ENCODE measurements at places on chromosomes 2 and 18.

DNA sequence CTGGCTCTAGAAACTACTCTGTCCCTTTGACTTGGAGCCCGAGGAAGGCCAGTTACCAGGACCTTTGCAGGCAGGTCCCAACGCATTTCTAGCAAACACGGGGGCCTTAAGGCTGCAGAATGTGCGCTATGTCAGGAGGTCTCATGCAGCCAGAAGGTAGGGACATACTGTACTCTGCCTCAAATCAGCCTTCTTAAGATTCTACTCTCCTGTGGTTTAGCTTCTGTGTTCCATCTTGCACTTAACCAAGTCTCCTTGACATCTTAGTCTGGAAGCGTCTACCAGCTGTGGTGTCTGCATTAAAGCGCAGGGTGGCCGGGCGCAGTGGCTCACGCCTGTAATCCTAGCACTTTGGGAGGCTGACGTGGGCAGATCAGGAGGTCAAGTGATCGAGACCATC lies 65.5 kb downstream of the STEAP3 start:
- DNase-seq = no peak

GRCh38 chr2:233470839-233471238 lies 95.7 kb downstream of the USP40 start:
- no peak for DNase-seq

DNA sequence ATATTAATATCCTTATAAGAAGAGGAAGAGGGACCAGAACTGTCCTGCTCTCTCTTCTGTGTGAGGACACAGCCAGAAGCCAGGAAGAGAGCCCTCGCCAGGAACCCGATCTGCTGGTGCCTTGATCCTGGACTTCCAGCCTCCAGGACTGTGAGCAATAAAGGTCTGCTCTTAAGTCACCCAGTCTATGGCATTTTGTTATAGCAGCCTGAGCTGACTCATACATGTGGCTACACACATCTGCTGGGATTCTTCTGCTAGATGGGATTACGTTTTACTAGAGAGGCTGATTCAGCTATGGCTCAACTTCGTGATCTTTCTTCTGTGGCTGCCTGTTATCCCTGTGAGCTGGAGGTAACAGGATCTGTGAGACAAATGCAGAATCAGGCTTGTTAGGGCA lies 29.6 kb downstream of the ARL4C start:
- no peak for DNase-seq

- DNase-seq = no peak
Measured at GRCh38 chr2:161063946-161064306, 96.3 kb upstream of the TANK start.

GRCh38 chr2:187581125-187581896 lies 27.1 kb upstream of the TFPI start:
- no peak for DNase-seq

- DNase-seq = no peak
Measured at GRCh38 chr2:114700440-114700839, 258.0 kb downstream of the DPP10 start.

DNA sequence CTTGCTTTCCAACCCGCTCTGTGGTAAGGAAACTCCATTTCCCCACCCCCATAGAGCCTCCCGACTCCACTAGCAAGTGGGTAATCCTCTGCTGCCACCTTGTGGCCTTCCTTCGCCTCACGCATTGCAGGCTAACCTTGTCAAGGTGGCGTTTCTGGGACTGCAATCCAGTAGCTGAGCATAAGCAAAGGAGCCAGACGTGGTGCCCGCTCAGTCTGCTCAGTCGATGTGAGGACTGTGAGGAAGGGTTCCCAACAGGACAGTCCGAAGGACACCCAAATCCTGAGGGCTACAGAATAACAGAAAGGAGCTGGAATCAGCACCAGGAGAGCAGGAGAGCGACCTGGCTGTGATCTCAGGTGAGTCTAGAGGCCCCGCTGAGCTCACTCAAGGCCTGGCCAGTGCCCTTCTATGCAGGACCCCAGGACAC lies 144.2 kb downstream of the SUCLG1 start:
- peak; percentile 93 for DNase-seq

- DNase-seq = no peak
Measured at GRCh38 chr18:77457681-77458080, 208.0 kb downstream of the GALR1 start.

- no peak for DNase-seq
Measured at GRCh38 chr2:25401307-25402026, 59.7 kb upstream of the DNMT3A start.

DNA sequence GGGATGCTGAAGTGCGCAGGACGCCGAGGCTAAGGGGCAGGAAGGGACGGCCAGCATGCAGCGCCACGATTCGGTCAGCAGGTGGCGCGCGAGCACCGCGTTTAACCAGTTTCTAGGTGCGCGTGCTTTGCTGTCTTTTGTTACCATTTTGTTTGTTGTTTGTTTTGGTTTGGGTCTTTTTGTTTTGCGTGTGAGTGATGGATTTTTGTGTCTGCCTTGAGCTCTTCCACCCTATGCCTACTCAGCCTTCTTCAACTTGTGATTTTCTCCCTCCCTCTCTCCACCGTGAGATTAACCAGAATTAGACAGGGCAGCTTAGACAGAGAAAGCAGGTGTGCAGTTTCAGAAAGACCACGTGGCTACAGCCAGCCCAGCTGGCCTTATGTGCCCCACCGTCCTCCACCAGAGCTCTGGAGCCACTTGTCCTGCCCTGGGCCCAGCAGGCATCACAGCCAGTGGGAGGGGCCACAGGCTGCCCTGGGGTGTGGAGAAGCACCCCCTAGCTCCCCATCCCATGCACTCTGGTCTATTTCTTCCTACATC lies 180.2 kb downstream of the RNF144A start:
- peak; percentile 80 for DNase-seq

- no peak for DNase-seq
Measured at GRCh38 chr18:47334966-47335365, 83.5 kb upstream of the SKOR2 start.

DNA sequence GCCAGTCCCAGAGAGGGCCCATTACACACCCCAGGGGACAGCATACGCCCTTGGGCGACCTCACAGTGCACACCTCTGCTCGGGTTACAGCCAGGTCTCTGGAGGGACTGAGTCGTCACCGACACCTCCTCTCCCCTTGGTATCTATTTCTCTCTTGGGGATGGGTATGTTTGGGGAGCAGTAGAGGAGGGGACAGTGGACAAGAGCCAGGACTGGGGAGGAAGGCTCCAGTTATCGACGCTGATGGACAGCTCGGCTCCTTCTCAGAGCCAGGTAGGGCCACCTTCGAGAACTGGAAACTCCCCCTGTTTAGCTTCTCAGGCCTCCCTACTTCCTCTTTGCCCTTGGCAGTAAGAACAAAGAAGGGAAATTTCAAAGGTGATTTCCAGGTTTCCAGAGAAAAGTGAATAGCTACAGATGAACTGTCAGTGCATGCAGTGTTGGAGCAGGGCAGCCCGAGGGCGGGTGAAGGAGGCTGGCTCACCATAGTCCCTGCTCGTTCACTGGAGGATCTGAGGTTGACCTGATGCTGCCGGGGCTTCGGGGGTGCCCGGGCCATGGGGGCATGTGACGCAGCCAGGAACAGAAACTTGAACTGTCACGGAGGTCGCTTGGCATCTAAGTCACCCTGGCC lies 4.4 kb upstream of the SEMA4C start:
- DNase-seq = peak; percentile 59

GRCh38 chr2:26081556-26081955 lies 47.7 kb downstream of the RAB10 start:
- no peak for DNase-seq

- DNase-seq = no peak
Measured at GRCh38 chr18:42025974-42026625, 71.1 kb downstream of the PIK3C3 start.

GRCh38 chr2:99960790-99961189 lies 181.6 kb downstream of the AFF3 start:
- DNase-seq = no peak
